IMR-90 (cell line): ENCODE measurements at places on chromosomes 6 and 20. TPM values are rescaled to one million over a fixed set of nuclear protein-coding genes. Genes with fewer than 3 reads are reported as not detected.

PPP1R14C gene
- not detected in 2 replicates for polyA plus RNA-seq

WFDC2 gene
- polyA plus RNA-seq = not detected in 2 replicates

RFX6 gene
- polyA plus RNA-seq = not detected in 2 replicates

FRK gene
- under 0.01 and 0.02 TPM in 2 replicates for polyA plus RNA-seq

MRAP2 gene
- 0.03 and 0.04 TPM in 2 replicates for polyA plus RNA-seq

VNN1 gene
- 0.04 and 0.07 TPM in 2 replicates for polyA plus RNA-seq

MEP1A gene
- not detected in 2 replicates for polyA plus RNA-seq

FAM209A gene
- polyA plus RNA-seq = 0.20 and 0.22 TPM in 2 replicates

TMEM200A gene
- polyA plus RNA-seq = 19.4 and 22.8 TPM in 2 replicates

RPS6KA2 gene
- 27.6 and 31.3 TPM in 2 replicates for polyA plus RNA-seq

BTN3A1 gene
- 9.8 and 14.4 TPM in 2 replicates for polyA plus RNA-seq

PI16 gene
- 0.20 and 0.21 TPM in 2 replicates for polyA plus RNA-seq

TRAPPC3L gene
- polyA plus RNA-seq = 0.03 TPM in 1 of 2 replicates, not detected in the other

ZC3H12D gene
- polyA plus RNA-seq = 0.07 and 0.12 TPM in 2 replicates

ZC2HC1B gene
- polyA plus RNA-seq = not detected in 2 replicates
